ENCODE measurements at places on chromosomes 4 and X. TPM values are rescaled to one million over a fixed set of nuclear protein-coding genes. Genes with fewer than 3 reads are reported as not detected.

The VSIG4 gene
- total RNA-seq = 41.7 TPM

- DNase-seq = no peak
Measured at GRCh38 chr4:9859810-9860209, 78.4 kb downstream of the DRD5 start.

The CSN1S1 gene
- total RNA-seq = not detected

- no peak for DNase-seq
Measured at GRCh38 chr4:84578540-84579402, 4.2 kb upstream of the CDS1 start.

The CTAG1A gene
- not detected for total RNA-seq

DNA sequence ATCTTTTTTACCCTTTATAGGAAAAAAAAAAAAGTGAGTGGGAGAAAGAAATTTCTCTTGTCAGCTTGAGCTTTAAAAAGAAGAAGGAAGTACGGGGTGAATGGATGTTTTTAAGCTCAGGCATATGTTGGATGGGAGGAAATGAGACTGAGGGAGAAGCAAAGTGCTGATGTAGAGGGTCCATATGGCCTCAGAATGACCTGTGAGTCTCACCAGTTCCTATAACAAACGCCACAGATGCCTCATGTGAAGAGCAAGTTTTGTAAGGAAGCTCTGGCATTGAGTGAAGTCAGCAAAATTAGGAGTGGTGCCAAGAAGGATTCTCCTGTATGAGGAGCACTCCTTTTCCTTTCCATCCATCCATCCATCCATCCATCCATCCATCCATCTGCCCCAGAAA, 214.6 kb downstream of the PTTG2 start:
- DNase-seq = no peak

The DUSP9 gene
- not detected for total RNA-seq

The PHF8 gene
- 9.0 TPM for total RNA-seq

- no peak for DNase-seq
Measured at GRCh38 chr4:182593402-182593801, 323.8 kb downstream of the DCTD start.

DNA sequence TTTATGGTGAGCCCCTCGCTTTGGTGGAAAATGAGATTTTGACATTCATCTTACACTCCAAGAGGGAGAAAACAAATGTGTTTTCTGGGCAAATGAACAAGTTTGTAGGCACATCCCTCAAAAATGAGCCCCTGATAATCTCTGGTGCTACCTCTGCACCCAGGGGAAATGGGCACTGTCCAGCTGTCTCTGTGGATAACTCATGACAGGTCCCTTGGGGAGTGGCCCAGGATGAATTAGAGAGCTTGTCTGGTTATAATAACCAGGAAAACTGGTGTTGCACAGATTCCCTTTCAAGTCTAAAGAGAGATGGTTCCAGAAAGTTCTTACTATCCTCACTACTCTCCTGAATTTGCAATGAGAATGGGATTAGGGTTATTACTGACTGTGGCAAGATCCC, 7.5 kb downstream of the RASL11B start:
- DNase-seq = no peak

DNA sequence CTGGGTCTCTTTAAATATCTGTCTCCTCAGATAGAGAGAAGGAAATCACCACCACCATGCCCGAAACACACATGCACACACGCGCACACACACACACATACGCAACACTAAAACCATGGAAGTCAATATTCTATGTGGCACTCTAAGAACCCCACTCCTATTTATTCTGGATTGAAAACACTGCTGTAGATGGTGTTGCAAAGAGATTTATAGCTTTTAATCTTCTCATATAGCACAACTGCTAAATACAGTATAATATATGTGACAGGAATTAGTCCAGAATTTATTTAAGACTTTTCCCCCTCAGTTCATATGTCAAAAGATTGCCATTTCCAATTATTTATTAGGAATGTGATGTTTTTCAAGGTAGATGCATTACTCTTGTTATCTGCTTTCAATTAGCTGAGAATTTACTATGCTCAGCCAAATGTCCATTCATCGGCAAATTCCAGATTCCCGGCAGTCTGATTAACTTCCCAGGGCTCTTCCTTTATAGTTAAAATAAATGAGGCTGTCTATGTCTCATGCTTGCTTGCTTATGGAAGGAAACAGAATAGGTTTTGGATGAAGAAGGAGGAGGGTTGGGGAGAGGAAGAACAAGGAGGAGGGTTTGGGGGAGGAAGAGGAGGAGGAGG, 115.4 kb upstream of the NDP start:
- no peak for DNase-seq

GRCh38 chrX:70436343-70436742, 8.3 kb upstream of the DLG3 start:
- no peak for DNase-seq

DNA sequence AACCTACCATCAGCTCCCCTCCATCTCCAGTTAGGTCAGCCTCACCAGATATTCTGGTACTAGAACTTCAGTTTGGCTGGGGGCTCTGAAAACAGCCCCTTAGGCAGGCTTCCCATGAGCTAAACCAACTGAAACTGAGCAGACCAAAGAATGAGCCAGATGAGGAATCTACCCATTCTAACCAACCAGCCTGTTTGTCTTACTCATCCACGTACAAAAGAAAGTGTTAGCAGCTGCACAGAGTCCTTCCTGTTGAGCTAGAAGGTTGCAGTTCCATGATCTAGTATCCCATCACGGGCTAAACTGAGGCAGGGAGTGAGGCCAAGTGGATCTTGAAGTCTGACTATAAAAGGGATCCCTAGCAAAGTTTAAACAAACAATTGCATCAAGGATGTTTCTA, 17.5 kb downstream of the MAGEA9B start:
- DNase-seq = no peak

The SLC6A8 gene
- 229 TPM for total RNA-seq

The VSIG1 gene
- not detected for total RNA-seq

GRCh38 chrX:19615361-19615910, 100.1 kb upstream of the MAP3K15 start:
- no peak for DNase-seq

DNA sequence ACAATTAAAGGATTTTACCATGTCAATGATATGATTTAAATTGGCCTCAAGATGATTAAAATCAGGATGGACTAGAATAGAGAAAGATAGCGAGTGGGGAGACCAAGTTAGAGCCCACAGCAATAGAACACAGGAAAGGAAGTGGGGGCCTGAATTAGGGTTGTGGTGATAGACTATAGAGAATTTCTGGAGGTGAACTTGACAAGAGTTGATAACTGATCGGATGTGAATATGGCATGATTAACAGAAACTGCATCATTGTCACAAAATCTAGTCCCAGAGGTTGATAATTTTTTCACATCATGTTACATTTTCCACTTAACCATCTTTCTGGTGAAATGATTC, 26.3 kb upstream of the TRPC3 start:
- no peak for DNase-seq

The WDR45 gene
- total RNA-seq = 80.4 TPM

- DNase-seq = no peak
Measured at GRCh38 chr4:165288639-165289422, 38.6 kb upstream of the MSMO1 start.

DNA sequence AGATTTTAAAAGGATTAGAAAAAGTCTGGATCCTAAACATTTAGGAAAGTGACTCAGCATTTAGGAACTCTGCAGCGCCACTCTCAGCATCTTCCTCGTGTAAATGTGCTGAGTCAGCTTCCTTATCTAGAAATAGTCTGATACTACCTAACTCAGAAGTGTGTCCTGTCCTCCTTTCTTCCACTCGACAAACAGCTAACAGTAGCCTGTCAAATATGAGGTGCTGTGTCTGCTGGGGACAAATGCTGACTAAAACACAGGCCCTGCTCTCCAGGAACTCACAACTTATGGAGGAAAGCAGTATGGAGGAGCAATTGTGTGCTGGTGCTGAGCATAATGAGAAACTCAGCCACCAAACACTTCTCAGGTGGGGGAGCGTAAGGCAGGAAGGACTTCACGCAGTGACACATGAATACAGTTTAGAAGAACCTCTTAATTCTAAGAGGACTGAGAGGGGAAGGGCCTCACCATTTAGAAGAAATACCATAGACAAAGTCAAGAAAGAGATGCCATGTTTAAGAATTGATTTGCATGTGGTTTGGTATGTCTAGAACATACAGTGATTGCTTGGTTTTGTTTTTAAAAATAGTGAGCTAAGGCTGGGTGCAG, 125.3 kb downstream of the SOWAHB start:
- DNase-seq = no peak

DNA sequence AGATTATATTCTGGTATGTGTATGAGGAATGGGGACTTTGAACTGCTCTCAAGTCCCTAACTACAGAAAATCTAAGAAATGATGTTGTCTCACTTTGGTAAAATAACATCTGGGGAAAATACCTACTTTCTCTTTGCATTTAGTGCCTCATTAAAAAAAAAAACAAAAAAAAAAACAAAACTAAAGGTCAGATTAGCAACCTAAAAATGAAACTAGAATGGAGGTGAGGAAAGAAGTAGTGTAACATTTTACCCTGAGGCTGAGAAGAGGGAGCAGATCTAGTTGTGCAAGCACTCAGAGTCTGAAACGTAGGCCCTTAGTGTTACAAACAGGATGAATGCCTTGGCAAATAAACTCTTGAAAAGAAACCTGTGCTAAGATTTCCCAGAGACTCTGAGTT, 56.0 kb downstream of the VGLL1 start:
- DNase-seq = no peak

The MAGEE1 gene
- 3.3 TPM for total RNA-seq

The TCEAL3 gene
- 18.2 TPM for total RNA-seq

- DNase-seq = no peak
Measured at GRCh38 chr4:40938337-40938736, 188.6 kb downstream of the NSUN7 start.

- DNase-seq = no peak
Measured at GRCh38 chr4:14449308-14449707, 553.0 kb upstream of the CPEB2 start.

- DNase-seq = peak; percentile 46
Measured at GRCh38 chrX:50812995-50813842, 775 bp downstream of the SHROOM4 start.

GRCh38 chrX:69317721-69318120, 152.5 kb upstream of the PJA1 start:
- DNase-seq = no peak

DNA sequence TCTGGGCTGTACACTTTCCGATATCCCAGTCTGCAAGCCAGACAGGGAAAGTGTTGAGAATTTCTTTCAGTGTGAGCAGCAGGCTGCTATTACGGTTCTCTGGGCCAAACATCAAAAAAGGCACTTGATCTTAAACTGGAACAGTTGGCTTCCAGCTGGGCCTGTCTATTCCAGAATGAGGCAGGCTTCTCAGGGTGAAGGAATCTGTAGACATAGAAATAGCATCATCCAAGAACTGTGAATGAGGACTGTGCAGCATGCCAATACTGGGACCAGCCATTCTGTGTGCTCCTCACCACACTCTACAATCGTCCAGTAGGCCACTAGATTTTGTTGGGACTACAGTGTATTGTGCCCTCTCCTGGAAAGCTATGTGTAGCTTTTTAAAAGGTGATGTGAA, 31.1 kb downstream of the ART3 start:
- DNase-seq = no peak

The SPIN2A gene
- total RNA-seq = 0.22 TPM

- no peak for DNase-seq
Measured at GRCh38 chr4:141871086-141871770, 234.8 kb downstream of the IL15 start.

DNA sequence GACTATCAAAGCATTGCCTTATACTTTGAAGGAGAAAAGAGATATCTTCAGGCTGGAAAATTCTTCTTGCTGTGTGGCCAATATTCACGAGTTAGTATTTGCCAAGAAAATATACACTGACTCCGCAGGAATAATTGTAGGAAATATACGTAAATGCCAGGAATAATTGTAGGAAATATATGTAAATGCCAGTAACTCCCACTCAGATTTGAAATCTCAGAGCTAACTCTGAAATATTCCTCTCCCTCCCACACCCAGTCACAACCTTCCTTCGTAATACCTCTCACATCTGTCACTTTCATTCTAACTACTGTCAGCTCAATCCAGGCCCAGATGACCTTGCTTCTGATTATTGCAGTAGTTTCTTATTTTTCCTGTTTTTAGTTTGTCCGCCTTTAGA, 73.5 kb downstream of the WDR19 start:
- DNase-seq = no peak

DNA sequence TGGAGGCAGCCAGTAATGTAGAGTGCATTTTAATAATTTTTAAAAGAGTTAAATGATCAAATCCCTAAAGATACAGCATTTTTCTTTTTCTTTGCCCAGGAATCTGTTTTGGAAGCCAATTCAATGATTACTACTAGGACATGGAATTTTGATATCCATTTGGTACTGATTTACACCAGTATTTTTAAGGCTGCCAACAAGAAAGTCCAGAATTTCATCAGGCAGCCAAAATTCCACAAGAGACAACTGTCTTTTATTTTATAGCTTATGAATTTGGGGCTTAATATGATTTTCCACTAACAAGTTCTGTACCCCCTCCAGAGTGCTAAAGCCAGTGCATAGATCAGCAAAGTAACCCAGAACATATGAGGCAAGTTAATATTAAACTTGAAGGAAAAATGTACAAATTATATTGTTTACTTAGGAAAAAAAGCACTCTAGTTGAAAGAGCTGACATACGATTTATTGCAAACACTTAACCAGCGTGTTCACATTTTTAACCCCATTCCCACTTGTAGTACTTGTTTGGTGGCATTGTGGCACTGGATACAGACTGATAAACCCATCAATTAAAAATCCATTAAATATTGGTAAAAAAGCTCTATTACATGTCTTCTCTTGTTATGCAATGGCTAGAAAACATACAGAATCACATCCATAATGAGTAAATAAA, 259.7 kb downstream of the DCHS2 start:
- DNase-seq = no peak

- no peak for DNase-seq
Measured at GRCh38 chr4:185920171-185920570, 108.2 kb upstream of the SORBS2 start.
